Karpas-422 (cell line): ENCODE measurements at places on chromosomes 3 and 15. TPM values are rescaled to one million over a fixed set of nuclear protein-coding genes. Genes with fewer than 3 reads are reported as not detected.

- DNase-seq, result no peak
Observed at GRCh38 chr3:113638910-113639309, 57.5 kb downstream of the USF3 start.

- DNase-seq, result no peak
Observed at GRCh38 chr15:31448635-31448979, 122.0 kb downstream of the KLF13 start.

DNA sequence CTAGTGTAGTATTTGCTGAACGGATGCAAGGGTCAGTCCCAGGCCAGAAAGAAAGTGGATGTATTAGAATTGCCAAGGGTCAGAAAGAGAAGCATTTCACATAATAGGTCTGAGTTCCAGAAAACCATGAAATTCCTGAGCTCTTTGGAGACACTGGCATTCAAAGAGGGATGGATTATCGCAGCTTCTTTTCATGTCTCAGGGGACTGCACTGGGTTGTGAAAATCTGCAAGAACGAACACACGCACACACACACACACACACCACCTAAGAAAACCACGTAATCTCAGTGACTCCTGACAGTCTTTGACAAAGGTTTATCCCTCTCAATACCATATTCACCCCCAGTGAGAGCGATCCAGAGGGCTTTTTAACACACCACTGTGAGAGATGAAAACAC lies 57.9 kb downstream of the TIPARP start:
- DNase-seq, result no peak

GRCh38 chr15:70964686-70965085 lies 72.1 kb downstream of the LRRC49 start:
- DNase-seq, result no peak

DNA sequence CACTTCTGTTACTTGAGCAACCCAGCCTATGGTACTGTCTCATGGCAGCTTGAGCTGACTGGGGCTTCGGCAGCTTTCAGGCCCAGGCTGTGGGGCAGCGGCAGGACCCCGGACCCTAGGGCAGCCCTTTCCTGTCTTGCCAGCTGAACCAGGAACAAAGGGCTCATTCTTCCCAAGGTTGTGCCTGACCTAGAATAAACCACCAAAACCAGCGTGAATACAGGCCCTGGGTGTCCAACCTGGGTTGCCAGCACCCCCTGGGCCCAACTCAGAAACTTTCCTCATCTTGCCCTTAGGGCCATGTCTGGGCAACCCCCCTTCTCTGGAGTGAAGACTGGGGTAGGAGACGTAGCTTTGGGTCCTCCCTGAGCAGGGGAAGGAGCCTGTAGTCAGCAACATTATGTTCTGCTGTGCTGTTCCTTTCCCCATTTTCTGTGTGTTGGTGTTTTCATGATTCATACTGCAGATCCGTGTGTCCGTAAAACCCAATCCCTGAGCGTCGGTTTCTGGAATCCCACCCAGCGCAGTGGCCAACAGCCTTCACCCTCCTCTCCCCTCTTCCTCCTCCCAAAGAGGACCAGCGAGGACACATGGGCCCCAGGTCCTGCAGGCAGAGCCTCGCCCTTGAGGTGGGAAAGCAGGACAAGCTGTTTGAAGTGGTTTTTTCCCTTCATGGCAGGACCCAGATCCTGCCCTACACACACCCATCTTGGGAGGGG lies 33.5 kb downstream of the TKT start:
- DNase-seq, result no peak

Gene DAPK2
- 40.4 and 56.4 TPM in 2 replicates for total RNA-seq

Gene ZBBX
- not detected in 2 replicates for total RNA-seq

Gene LRRC57
- total RNA-seq, result 13.4 and 21.7 TPM in 2 replicates

Gene GOLGA8M
- total RNA-seq, result not detected in 2 replicates

DNA sequence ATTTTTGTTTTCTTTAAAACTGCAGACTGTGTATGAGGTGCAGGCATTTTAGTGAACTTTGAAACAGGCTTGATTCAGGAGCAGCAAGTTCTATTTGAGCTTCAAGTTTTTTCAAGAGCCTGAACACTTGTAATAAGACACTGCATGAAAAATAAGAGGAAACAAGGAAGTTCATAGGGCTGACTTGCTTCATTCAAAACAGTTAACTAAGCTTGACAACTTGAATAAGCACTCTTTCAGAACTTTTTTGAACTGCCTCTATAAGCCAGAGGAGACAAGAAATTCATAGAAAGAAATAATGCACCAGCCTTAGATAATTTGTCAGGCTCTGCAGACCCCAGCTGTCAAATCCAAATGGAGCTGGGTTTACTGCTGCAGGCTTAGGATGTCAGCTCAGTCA lies 130.2 kb downstream of the SSR3 start:
- peak; percentile 43 for DNase-seq

DNA sequence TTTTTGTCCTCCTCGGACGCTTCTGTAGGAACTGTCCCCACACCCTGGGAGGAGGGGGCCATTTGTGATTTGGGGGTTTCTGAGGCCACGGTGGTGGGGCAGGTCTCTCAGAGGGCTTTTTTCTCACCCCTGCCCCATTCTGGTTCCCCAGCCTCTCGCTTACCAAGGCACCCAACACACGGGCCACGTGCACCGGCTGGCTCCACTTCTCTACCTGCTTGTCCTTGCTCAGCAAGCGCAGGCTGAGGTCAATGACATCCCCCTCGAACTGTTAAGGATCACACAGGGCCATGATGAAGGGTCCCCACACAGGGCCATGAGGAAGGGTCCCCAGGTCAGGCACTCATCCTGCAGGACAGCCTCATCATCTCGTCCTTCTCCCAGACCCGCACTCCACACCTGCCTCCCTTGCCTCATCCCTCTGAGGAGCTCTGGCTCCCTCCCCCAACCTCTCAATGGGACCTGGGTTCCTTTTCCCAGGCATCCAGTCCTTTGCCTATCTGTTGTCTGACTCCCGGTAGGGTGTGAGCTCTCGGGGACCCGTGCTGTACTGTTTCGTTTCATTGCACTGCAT lies 10.6 kb downstream of the EPB42 start:
- no peak for DNase-seq

- DNase-seq, result no peak
Observed at GRCh38 chr3:141578202-141578973, 91.6 kb downstream of the RASA2 start.

- peak; percentile 65 for DNase-seq
Observed at GRCh38 chr15:23467110-23467600, 20.1 kb upstream of the GOLGA6L2 start.

GRCh38 chr15:57224664-57225063 lies 151.6 kb upstream of the CGNL1 start:
- DNase-seq, result no peak

Gene MPI
- 73.7 and 78.8 TPM in 2 replicates for total RNA-seq

DNA sequence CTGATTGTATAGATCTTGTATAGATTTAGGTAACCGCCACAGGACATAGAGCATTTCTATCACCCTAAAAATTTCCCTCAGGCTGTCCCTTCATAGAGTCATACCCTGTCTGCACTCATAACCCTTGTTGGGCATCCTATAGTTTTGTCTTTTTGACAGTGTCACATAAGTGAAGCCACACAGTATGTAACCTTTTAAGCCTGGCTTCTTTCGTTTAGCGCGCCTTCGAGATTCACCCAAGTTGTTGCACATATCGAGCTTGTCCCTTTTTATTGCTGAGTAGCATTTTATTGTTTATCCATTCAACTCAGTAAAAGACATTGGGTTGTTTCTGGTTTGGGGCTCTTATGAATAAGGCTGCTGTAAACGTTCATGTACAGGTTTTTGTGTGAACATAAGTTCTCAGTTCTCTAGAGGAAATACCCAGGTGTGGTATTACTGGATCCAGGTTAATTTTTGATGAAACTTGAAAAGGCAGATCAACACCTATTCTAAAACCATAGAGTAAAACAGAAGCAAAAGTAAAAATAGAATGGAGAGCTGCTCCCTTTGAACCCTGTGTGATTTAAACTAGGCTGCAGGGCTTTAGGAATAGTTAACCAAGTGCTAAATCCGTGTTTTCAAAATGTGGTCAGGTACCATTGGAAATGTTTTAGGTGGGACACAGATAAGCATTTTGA lies 49.5 kb downstream of the CD86 start:
- DNase-seq, result no peak

DNA sequence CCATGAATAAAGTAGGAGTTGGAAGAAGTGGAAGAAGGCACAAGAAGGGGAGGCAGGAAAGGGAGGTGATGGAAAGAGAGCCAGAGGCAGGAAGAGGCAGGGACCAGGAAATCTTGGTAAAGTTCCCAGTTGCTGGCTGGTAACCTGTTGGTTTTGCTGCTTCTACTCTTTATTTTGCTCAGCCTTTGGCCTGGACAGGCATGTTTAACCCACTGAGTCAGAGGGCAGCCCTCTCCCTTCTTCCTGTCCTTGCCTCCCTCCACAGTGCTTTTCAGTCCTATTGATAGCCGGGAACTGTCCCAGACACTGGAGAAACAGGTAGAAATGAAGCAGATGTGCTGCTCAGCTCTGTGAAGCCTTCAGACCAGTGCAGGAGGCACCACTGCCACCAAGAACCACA lies 43.4 kb upstream of the APEH start:
- no peak for DNase-seq

DNA sequence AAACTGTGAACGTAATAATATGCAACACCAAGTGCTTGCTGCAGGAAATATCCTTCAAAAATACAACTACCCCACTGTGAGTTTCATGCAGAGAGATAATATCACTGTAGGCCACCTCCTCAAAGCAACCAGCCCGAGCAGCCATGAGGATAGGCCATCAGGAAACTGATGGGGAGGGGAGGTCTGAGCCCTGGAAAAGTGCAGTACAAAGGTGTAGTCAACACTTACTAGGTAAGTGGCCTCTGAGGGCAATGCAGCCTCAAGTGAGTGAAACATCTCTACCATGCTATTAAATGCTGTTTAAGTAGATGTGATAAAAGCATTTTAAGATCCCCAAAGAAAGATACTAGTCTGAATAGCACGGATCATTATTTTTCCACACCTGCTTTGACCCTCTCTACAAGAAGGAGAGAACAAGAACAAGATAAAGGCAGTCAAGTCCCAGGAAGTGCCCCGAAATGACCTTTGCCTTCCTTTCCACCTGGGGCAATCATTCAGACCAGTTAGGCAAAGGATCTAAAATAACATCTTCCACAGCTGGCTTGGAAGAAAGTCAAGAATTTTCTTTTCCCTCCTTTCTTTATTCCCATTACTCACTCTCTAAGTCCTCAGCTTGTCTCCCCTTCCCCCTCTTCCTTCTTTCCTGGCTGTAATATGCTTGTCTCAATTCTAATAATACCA lies 62.8 kb downstream of the FMN1 start:
- no peak for DNase-seq

Gene DNAJA4
- not detected in 2 replicates for total RNA-seq

GRCh38 chr3:117726776-117727175 lies 1017.2 kb downstream of the TUSC7 start:
- DNase-seq, result no peak

GRCh38 chr15:29821416-29822099 lies 710 bp downstream of the TJP1 start:
- no peak for DNase-seq

Gene GASK1A
- total RNA-seq, result 6.4 and 8.1 TPM in 2 replicates

DNA sequence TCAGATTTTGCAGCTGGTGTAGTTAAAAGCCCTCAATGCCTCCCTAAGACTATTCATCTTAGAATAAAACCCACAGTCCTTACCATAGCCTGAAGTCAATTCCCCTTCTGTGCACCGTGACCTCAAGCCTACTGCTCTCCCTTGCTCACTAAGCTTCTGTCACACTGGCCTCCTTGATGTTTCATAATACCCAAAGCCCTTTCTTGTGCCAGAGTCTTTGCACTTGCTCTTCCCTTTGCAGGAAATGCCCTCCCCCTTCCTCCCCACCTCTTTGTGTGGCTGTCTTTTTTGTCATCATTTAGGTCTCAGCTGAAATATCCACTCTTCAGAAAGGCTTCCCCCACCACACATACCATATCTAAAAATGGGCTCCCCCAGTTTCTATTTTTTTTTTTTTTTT lies 4.2 kb upstream of the PLEKHO2 start:
- no peak for DNase-seq
